ENCODE measurements at places on chromosomes 11 and 22.

GRCh38 chr11:8060801-8061554 is 20.0 kb upstream of the TUB start:
- DNase-seq: no peak

GRCh38 chr11:64268025-64268892 is 16.2 kb downstream of the BAD start:
- no peak for DNase-seq

DNA sequence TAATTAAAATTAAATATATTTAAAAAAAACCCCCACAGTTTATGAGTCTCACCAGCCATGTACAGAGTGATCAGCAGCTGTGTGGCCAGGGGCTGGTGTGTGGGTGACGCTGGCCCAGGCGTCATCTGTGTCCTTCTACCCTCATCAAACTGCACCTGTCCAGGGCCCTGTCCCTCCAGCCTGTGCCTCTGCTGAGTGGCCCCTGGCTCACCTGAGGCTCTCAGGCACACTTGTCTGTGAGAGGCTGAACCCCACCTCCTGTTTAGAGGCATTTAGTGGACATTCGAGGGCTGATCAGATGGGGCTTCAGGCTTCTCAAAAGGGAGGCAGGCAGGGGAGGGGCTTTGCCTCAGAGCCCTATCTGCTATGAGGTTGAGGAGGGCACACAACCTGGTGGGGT is 29.9 kb upstream of the SMIM38 start:
- DNase-seq: no peak

DNA sequence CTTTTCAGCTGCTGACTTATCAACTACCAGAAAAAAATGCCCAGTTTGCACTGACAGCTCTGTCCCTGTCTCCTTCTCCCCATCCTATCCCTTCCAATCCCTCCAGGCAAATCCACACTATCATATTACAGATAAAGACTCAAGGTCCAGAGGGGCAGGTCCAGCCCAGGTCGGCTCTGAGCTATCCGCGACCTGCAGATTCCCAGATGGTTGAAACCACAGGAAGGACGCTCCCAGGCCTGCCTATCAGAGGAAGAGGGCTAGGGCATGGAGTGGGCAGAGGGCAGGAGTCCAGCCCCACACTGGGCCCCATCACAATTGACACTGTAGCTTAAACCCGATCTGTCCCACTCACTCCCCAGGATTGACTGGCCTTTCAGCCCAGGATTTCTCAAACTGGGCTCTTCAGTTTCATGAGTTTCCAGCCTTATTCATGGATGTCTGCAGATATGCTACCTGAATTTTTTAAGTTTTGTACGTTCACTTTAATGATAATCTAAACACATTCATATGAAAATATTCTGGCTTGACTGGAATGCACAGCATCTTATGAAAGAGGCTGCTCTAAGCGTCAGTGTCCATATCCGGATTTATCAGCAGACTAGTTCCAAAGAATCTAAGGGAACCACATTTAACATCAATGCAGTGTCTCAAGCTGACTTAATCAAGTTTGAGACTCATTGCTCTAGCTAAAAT is 16.4 kb upstream of the FCHSD2 start:
- no peak for DNase-seq

GRCh38 chr11:8719211-8719649 is 36.6 kb downstream of the RPL27A start:
- DNase-seq: no peak

GRCh38 chr11:19704213-19704612 is 8.4 kb upstream of the NAV2 start:
- DNase-seq: no peak

- no peak for DNase-seq
These were observed 4.2 kb downstream of the TCN2 start for GRCh38 chr22:30611197-30611596.

- DNase-seq: no peak
These were observed 618.7 kb upstream of the CADM1 start for GRCh38 chr11:116122697-116123472.

All from CD4-positive, alpha-beta T cell treated with Interleukin-1 beta for 1 hour (primary cell).